Neuronal stem cell (in vitro differentiated cells): ENCODE measurements at places on chromosomes 3 and 15.

DNA sequence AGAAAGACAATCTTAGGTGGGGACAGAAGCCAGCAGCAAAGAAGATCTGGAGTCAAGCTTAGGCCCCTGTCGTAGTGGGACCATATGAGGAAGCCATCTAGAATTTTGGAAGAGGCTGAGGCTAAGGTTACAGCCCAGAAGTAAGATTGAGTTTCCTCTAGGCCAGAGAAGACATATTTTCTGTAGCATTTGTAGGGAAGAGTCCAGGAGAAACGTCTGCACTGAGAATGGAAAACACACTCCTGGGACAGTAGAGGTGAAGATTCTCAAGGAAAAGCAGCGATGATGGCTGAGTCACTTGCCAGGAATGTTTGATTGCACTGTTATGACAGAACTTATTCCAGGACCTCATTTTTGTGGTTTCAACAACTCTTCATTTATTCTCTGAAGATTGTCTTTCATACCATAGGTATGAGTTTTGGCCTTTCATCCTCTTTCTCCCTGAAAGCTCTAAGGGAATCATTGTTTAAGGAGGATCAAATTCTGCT, 107.2 kb downstream of the GTPBP8 start:
- H3K4me1 ChIP-seq: peaks cover 14% of the 10 kb centered on the region
- H3K36me3 ChIP-seq: no peaks in the 10 kb centered on the region
- DNase-seq: no peak
- H3K4me3 ChIP-seq: no peak overlapping the region
- no peak overlapping the region for H3K27ac ChIP-seq

DNA sequence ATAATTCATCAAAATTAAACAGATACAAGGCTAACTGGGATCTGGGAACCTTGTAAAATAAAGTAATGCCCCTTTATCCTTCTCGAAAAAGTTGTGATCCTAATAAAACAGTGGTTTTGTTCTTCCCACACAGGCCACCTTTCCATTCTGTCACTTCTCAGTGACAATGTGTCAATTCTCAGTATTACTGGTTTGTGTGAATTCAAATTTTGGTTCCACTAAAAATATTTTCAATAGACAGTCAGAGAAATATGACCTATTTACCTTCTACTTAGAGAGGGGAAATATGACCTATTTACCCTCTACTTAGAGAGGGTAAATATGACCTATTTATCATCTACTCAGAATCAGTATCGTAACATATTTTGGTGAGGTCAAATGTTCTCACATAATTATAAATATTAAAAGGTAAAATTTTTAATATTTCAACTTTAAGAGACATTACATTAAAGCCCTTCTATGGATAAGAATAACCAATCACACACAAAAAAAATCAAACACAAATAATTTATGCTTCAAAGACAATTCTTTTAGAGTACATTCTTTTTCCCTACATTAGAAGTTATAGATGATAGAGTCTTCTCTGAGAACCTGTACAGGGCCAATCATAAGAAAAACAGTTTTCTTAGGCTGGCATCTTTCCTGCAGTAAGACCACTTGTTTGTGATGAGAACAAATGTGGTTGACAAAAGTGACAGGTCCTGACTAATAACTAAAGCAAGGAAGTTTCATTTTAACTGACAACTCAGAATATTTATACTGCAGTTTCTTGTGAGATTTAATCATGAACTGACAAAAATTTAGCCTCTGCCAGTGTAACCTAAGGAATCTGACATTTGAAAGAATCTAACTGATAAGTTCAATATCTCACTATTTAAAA, 323.3 kb downstream of the DIPK2A start:
- H3K4me1 ChIP-seq: no peaks in the 10 kb centered on the region
- H3K27ac ChIP-seq: no peak overlapping the region
- H3K36me3 ChIP-seq: no peaks in the 10 kb centered on the region
- DNase-seq: no peak
- no peak overlapping the region for H3K4me3 ChIP-seq

DNA sequence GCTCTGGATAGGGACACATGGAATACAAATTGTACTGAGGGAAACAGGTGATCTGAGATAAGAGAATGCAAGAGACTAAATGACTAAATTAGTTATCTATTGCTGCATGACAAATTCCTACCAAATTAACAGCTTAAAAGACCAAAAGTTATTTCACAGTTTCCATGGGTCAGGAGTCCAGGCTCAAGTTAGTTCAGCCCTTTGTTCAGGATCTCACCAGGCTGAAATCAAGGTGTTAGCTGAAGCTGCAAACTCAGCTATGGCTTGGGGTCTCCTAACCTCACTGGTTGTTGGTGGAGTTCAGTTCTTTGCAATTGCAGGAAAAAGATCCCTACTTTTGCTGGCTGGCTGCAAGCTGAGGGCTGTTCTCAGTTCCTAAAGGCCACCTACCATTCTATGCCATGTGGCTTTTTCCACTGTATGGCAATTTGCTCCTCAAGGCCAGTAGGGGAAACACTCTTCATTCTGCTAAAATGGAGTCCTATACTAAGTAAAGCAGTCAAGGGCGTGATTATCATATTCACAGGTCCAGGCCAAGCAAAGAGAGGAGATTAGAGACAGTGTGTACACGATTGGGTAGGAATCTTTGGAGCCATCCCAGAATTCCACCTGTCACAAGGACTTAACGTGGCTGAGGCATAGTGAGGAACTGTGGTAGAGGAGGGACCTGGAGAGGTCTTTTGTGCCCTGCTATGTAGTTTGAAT, 53.7 kb downstream of the THRB start:
- no peak overlapping the region for H3K27ac ChIP-seq
- no peaks in the 10 kb centered on the region for H3K36me3 ChIP-seq
- no peak overlapping the region for H3K4me3 ChIP-seq
- no peaks in the 10 kb centered on the region for H3K27me3 ChIP-seq
- DNase-seq: no peak

DNA sequence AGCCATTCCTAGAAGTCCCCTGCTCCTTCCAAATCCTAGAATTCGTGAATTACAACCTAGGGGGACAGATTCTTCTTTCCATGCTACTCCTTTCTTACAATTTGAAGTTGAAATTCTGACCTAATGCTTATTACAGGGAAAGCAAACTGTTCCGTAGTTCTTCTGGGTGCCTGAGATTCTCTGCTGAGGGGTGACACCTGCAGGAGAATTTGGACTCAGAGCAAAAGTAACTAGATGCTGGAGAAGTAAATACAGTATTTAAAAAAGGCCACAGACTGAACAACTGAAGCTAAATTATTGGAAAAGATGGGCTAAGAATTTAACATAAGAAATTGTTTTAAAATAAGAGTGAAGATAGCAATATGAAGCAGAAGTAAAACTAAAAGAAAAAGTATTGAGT, 37.9 kb downstream of the ACAD9 start:
- no peak overlapping the region for H3K27ac ChIP-seq
- DNase-seq: no peak
- peaks cover 33% of the 10 kb centered on the region for H3K36me3 ChIP-seq
- H3K4me1 ChIP-seq: no peaks in the 10 kb centered on the region

DNA sequence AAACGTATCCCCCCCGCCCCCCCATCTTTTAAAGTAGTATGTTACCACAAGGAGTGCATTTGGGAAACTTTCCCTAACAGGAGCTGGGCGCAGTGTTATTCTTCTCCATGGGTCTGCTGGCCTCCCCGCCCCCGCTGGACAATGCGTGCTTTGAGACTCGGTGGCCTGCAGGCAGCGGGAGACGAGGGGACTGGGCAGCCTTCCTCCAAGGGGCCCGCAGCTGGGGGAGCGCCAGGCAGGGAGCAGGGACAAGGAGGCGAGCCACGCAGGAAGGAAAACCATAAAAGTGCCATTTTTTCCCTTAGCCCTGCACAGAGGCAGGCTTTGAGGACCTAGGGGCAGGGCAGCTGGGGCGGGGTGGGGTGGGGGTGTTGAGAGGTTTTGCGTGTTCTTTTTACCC, 14.1 kb downstream of the SOX2 start:
- H3K27me3 ChIP-seq: no peaks in the 10 kb centered on the region
- H3K4me1 ChIP-seq: peaks cover 28% of the 10 kb centered on the region
- peak overlapping the region; percentile 24 for H3K4me3 ChIP-seq
- no peak for DNase-seq
- H3K36me3 ChIP-seq: peaks cover 2% of the 10 kb centered on the region

GRCh38 chr15:89309993-89310392, 24.6 kb downstream of the POLG start:
- H3K27me3 ChIP-seq: no peaks in the 10 kb centered on the region
- DNase-seq: no peak
- H3K4me1 ChIP-seq: no peaks in the 10 kb centered on the region
- peaks cover 40% of the 10 kb centered on the region for H3K36me3 ChIP-seq
- H3K27ac ChIP-seq: no peak overlapping the region
- no peak overlapping the region for H3K4me3 ChIP-seq

DNA sequence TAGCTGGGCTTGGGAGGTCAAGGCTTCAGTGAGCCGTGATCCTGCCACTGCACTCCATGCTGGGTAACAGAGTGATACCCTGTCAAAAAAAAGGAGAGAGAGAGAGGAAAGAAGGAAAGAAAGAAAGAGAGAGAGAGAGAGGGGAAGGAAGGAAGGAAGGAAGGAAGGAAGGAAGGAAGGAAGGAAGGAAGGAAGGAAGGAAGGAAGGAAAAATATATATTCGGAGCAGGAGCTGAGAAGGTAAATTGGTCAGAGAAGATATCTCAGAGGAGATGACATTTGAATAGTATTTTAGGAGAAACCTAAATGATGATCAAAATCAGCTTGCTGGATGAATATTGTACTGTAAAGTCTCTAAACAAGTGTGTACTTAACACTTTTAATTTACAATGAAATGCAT, 633.1 kb downstream of the ZPLD1 start:
- no peak overlapping the region for H3K4me3 ChIP-seq
- no peak overlapping the region for H3K27ac ChIP-seq
- H3K4me1 ChIP-seq: no peaks in the 10 kb centered on the region
- DNase-seq: no peak
- H3K36me3 ChIP-seq: no peaks in the 10 kb centered on the region

DNA sequence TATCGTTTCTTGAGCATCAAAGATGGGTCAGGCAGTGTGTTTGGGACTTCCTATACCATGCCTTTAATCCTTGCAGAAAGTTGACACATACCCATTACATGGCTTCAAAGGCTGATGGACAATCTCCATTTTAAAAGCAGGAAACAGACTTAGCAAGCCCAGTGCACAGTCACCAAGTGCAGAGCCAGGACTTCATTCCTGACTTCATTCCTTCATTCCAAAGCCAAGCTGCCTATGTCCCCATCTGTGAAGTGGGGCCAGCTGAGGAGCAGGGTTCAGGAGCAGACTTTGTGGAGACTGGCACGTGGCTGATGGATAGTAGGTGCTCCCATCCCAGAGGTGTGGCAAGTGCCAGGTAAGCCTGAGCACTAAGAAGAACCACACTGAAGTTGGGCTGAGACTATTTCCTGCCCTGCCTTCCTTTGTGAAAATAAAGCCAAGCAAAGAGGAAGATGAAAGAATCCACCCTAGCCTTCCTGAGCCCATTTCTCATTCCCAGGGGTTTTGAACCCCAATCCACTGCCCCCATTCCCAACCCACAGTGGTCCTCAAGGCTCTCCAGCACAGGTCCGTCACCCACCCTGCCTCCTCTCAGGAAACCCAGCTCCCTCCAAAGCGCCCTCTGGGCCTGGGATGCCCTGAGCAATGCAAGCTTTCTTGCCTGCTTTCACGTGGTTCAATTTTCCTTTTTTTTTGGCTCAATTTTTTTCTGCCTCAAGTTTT, 1.8 kb downstream of the CX3CR1 start:
- no peaks in the 10 kb centered on the region for H3K27me3 ChIP-seq
- H3K4me1 ChIP-seq: no peaks in the 10 kb centered on the region
- H3K36me3 ChIP-seq: no peaks in the 10 kb centered on the region
- no peak overlapping the region for H3K27ac ChIP-seq
- no peak overlapping the region for H3K4me3 ChIP-seq

- no peaks in the 10 kb centered on the region for H3K4me1 ChIP-seq
- no peaks in the 10 kb centered on the region for H3K27me3 ChIP-seq
- no peak overlapping the region for H3K27ac ChIP-seq
Observed at GRCh38 chr3:71413572-71413971, 170.0 kb downstream of the FOXP1 start.

- H3K4me3 ChIP-seq: no peak overlapping the region
- peaks cover 27% of the 10 kb centered on the region for H3K36me3 ChIP-seq
- no peaks in the 10 kb centered on the region for H3K27me3 ChIP-seq
- H3K27ac ChIP-seq: no peak overlapping the region
- DNase-seq: no peak
Observed at GRCh38 chr3:149545049-149545448, 70.6 kb downstream of the TM4SF4 start.

GRCh38 chr15:81194723-81195122, 2.0 kb upstream of the IL16 start:
- no peaks in the 10 kb centered on the region for H3K36me3 ChIP-seq
- peaks cover 15% of the 10 kb centered on the region for H3K4me1 ChIP-seq
- DNase-seq: no peak
- H3K4me3 ChIP-seq: no peak overlapping the region

DNA sequence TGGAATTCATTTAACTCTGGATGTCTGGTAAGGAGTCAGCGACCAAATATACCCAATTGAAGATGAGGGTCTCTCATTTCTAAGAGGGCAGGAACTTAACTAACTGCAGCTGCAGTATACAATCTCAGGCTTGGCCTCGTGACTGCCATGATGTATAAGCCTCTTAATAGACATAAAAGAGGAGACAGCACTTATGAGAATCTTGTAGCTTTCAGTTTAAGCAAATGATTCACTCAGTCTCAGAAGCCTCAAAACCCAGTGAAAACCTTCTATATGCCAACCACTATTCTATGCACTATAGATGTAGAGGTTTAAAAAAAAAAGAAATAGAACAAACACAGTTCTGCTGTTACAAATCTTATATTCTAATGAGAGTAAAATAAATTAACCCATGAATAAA, 513.9 kb downstream of the TBL1XR1 start:
- H3K27ac ChIP-seq: no peak overlapping the region
- no peak for DNase-seq
- H3K27me3 ChIP-seq: no peaks in the 10 kb centered on the region
- H3K36me3 ChIP-seq: no peaks in the 10 kb centered on the region
- H3K4me1 ChIP-seq: no peaks in the 10 kb centered on the region
- no peak overlapping the region for H3K4me3 ChIP-seq

DNA sequence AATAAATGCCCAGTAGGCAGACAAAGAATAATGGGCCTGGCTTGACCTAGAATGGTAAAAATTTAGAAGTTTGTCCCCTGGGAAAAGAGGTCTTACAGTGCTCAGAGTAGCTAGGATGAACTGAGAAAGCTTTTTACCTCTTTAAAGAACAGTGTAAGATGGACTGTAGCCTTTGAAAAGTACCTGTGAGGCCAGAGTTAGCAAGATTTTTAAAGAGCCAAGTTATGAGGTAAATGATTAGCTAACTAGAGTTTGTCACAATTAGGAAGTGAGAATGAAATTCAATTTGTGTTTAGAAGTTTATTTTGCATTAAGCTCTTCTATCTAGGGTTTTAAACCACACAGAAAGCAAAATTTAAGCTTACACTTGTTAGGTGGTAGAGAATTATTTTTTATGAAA, 480.9 kb downstream of the ZIC1 start:
- H3K27ac ChIP-seq: no peak overlapping the region
- no peaks in the 10 kb centered on the region for H3K36me3 ChIP-seq
- no peak overlapping the region for H3K4me3 ChIP-seq

- H3K4me1 ChIP-seq: peaks cover 3% of the 10 kb centered on the region
- no peaks in the 10 kb centered on the region for H3K36me3 ChIP-seq
- H3K27ac ChIP-seq: no peak overlapping the region
- peaks cover 66% of the 10 kb centered on the region for H3K27me3 ChIP-seq
- no peak for DNase-seq
Observed at GRCh38 chr15:34754171-34754601, 612 bp downstream of the GJD2 start.
